ENCODE measurements at places on chromosomes 7 and 10. TPM values are rescaled to one million over a fixed set of nuclear protein-coding genes. Genes with fewer than 3 reads are reported as not detected.

DNA sequence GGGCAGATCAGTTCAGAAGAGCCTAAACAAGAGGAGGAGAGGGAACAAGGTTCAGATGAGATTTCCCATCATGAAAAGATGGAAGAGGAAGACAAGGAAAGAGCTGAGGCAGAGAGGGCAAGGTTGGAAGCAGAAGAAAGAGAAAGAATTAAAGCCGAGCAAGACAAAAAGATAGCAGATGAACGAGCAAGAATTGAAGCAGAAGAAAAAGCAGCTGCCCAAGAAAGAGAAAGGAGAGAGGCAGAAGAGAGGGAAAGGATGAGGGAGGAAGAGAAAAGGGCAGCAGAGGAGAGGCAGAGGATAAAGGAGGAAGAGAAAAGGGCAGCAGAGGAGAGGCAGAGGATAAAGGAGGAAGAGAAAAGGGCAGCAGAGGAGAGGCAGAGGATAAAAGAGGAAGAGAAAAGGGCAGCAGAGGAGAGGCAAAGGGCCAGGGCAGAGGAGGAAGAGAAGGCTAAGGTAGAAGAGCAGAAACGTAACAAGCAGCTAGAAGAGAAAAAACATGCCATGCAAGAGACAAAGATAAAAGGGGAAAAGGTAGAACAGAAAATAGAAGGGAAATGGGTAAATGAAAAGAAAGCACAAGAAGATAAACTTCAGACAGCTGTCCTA, 52.7 kb upstream of the AGBL3 start:
- no peak overlapping the region for H3K4me3 ChIP-seq
- no peaks in the 10 kb centered on the region for H3K36me3 ChIP-seq

GRCh38 chr10:61837755-61838171, 63.7 kb upstream of the ARID5B start:
- H3K27ac ChIP-seq, result peak overlapping the region; percentile 76

Gene PDK4
- total RNA-seq, result 234 TPM

GRCh38 chr10:111933937-111934336, 249.6 kb downstream of the GPAM start:
- H3K27me3 ChIP-seq, result no peaks in the 10 kb centered on the region
- no peak overlapping the region for H3K4me3 ChIP-seq
- no peak for DNase-seq
- no peak overlapping the region for H3K27ac ChIP-seq

Gene PLOD3
- total RNA-seq, result 23.9 TPM

Gene KAZALD1
- 1.6 TPM for total RNA-seq

DNA sequence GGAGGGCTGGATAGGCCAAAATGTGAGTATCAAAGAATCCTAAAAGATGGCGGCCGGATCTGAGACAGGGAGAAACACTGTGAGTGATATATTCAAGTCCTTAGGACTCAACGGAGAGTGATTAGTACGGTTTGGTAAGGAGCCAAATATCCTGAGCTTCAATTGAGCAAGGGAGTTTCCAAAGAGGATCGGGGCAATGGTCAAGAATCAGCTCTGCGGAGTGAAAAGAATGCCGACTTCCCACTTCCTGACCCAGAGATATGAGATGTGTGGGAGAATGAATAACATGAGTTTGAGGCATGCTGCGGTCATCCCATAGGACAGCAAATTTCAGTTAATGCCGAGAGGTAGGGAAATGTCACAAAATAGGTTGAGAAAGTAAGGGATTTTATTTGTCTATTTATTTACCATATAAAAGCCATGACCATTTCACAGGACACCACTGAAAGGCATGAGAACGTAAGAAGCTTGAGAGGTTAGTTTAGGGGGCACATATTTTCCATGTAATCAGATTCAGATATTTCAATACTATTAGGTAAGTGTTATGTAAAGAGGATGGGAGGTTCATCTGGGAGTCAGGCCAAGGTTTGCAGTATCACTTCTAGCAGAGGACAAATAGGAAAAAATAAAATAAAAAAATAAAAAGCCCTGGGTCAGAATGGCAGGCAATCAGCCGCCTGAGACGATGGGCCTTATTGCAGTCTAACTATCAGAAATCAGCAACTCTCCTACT, 165.6 kb downstream of the HGF start:
- no peaks in the 10 kb centered on the region for H3K27me3 ChIP-seq
- H3K27ac ChIP-seq, result no peak overlapping the region
- H3K4me1 ChIP-seq, result no peaks in the 10 kb centered on the region
- no peak for DNase-seq

Gene MCMBP
- 26.2 TPM for total RNA-seq

DNA sequence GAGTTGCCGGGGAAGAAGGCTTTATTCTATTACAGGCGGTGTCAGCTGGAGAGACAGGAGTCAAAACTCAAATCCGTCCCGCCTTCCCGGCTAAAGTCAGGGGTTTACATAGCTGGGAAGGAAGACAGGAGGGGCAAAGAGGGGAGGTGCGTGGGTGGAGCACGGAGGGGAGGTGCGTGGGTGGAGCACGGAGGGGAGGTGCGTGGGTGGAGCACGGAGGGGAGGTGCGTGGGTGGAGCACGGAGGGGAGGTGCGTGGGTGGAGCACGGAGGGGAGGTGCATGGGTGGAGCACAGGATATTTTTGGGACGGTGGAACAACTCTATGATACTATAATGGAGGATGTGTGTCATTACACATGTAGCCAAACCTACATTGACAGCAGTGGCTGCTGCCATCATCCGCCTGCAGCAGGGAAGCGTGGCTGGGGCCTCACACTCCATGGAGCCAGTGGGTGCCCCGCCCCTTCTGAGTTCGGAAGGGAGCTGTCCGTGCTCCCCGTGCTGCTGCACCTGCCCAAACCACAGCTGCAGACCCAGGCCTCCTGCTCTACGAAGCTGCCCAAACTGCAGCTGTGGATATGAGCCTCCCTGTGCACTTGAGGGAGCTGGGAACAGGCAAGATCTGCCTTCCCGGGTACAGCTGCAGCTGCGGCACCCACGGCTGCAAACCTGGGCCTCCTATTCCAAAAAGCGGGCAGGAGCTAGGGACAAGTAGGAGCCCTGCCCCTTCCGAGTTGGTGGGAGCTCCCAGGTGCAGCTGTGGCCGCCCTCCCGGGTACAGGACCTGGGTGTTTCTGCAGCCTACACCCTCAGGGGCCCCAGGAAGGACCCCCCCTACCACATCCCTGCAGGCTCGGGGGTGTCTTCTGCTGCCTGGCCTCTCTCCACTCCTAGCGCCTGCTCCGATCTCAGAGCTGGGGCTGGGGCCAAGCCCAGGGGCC, 119.4 kb downstream of the DYNC2I1 start:
- no peak overlapping the region for H3K4me3 ChIP-seq
- peaks cover 11% of the 10 kb centered on the region for H3K4me1 ChIP-seq
